ENCODE measurements at places on chromosomes 2 and 18.

DNA sequence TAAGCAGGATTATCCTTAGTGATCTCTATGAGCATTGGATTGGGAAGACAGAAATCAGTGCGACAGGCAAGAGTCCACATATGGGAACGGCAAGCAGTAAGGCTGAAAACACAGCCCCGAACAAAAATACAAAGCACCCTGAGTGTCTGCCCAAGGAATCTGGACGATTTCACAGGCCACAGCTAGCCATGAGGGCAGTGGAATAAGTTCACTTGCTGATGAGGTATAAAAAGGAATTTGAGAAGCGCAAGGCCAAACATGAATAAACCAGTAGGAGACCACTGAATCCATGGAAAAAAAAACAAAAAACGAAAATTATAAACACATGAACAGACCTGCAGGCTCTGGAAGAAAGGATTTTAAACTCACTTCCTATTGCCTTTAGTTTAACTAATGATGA is 24.3 kb downstream of the WDSUB1 start:
- no peak for DNase-seq

DNA sequence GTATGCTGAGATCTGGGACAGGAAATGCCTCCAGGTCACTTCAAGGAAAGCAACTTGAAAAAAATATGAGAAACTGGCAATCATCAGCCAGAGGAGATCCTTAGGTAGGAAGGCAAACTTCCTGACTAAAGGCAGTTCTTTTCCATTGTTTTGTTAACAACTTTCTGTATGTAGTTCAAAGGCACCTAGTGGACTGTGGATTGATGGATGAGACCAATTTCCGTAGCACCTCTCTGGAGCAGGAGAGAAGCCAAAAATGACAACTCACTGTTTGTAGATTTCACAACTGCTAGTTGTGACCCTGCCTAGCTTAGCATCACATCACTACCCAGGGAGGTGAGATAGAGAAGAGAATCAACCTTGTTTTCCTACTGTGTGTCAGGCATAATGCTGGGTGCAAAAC is 21.8 kb upstream of the NOSTRIN start:
- no peak for DNase-seq

- no peak for DNase-seq
Measured at GRCh38 chr2:222518570-222519381, 94.4 kb downstream of the SGPP2 start.

GRCh38 chr2:195343540-195343939 is 313.5 kb upstream of the SLC39A10 start:
- DNase-seq: no peak

DNA sequence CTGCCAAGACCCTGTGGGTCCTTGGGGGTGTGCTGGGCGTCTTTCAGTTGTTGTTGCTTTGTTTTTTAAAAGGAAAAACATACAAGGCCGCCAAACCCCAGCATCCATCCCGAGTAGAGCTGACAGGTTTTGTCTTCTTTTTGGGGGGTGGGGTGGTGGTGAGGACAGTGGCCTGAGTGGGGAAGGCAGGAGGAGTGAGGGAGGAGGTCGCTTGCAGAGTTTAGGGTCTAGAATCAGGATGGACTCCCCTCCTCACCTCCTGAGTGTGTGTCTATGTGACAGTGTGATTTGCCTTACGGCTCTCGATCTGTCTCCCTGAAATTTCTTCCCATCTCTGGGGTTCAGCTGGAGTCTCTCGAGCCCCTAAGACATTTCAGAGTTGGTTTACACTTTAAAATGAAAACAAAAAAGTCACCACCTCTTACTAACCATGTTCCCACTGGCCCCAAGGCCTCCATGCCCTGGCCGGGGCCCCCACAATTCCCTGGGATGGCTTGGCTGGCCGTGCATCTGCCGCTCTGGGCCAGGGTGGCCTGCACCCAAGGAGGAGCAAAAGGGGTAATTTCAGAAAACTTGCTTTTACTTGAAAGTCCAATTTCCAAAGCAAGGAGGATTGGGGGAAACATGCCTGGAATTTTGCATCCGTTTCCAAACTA is 5.0 kb downstream of the SIX3 start:
- DNase-seq: no peak

DNA sequence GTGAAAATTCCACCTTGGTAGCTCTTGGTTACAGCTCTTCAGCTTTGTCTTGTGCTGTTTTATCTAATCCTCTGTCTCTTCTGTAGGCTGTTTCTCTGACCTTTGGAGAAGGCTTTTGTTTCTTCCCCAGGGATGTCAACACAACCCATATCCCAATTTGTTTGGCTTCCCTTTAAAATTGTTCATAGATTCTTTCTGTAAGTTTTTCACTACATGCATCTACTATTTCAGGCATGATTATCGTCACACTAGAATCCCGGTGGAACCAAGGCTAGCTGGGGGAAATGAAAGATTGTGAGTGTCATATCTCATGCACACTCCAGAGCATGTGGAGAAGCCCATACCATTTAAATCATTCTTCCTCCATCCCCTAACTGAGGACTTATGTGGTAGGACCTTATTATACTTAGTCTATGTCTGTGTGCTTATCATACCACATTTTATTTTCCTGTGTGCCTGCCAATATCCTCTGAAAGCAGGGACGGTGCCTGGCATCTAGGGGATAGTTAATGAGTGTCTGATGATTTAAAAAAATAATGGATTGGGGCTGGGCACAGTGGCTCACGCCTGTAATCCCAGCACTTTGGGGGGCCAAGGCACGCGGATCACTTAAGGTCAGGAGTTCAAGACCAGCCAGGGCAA is 59.9 kb downstream of the CRIM1 start:
- DNase-seq: no peak

GRCh38 chr2:45199973-45200372 is 190.7 kb upstream of the SIX2 start:
- DNase-seq: no peak

DNA sequence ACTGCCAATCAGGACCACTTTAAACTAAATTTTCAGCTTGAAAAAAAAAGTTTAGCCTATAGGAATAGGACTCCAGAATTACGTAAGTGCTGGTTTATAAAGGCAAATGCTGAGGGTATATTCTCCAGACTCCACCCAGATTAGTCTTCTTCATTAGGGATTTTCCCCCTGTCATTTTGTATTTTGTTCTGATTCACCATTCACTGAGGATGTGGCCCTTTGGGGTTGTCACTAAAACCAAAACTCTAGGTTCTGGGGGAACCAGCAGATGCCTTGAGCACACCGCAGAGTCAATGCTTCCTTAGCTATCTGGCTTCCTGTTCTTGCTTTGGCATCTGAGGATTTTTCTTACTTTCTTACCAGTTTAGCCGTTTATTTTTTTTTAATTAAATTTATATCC is 10.5 kb downstream of the SCYGR4 start:
- DNase-seq: no peak

DNA sequence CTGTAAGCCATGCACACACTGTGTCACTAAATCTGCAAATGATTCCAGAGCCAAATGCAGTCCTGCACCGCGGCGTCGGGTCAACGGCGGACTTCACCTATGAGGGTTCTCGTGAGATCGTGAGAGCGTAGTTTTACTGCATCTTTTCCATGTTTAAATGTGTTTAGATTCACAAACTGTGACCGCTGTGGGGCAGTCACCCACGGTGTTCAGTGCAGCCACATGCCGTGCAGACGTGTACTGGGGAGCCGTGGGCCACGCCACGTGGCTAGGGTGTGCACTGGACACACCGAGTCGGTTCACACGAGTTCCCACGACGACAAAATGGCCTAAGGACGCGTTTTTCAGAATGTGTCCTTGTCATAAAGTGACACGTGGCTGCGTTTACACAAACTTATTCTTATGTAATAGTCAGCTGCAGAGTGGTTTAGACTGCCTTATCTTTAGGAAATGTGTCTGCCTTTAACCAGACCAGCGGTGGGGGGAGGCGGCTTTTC is 34.1 kb downstream of the NFATC1 start:
- DNase-seq: no peak

- DNase-seq: no peak
Measured at GRCh38 chr2:11589316-11589940, 55.6 kb downstream of the GREB1 start.

Data from stimulated activated CD4-positive, alpha-beta T cell treated with anti-CD3 and anti-CD28 coated beads, Interleukin-1b, Interleukin-23, amount 100 ng/mL, for 4 hours (primary cell).